ENCODE measurements at places on chromosomes 16 and 17.

DNA sequence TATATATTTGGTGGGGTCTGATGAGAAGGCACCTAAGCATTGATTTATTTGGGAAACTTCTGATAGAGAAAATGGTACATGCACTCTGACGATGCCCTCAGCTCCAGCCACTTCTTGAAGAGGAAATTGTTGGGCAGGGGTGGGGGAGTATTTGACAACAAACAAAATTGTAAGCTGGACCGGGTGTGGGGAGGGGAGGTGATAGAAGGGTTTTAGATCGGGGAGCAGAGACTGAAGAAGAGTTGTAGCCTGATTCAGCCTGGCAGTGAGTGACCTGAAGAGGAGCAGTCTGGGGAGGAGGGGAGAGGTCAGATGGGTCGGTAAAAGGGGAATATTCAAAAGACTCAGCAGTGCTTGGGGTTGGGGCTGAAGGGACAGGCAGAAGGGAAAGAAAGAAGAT lies 2284.7 kb downstream of the TP53TG3F start:
- no peak for DNase-seq

- no peak for DNase-seq
Observed at GRCh38 chr17:64125937-64126336, 4.0 kb downstream of the ERN1 start.

GRCh38 chr17:56774650-56775049 lies 59.1 kb downstream of the C17orf67 start:
- DNase-seq = no peak

GRCh38 chr17:55410722-55411462 lies 10.7 kb downstream of the MMD start:
- DNase-seq = no peak

DNA sequence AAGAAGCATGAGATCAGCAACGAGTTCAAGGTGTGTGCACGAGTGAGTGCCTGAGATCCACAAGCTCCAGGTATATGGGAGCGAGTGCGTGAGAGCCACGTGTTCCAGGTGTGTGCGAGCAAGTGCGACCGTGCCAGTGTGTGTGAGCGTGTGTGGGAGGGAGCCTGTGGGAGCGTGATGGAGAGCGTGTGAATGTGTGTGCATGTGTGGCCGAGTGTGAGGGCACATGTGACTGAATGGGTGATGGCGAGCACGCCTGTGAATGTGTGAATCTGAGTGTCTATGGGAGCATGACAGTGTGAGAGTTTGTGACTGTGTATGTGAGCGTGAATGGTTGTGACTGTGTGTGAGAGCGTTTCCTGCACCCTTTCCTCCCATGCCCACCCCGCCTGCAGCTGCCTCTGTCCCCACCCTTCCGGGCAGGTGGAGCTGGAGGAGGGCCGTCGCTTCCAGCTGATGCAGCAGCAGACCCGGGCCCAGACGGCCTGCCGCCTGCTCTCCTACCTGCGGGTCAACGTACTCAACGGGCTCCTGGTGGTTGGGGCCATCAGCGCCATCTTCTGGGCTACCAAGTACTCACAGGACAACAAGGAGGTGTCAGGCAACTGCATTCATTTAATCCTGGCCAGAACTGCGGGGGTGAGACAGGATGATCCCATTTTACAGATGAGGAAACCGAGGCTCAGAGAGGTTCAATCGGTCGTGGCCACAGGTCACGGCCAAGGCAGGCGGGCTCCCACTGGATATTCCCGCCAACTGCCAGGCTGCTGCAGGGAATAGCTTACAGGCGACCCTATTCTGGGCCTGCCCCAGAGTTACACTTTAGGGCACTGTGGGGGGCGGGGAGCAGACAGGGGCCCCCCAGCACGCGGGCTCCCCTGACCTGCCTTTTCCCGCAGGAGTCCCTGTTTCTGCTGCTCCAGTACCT lies 3.7 kb downstream of the TMC8 start:
- peak; percentile 53 for DNase-seq

DNA sequence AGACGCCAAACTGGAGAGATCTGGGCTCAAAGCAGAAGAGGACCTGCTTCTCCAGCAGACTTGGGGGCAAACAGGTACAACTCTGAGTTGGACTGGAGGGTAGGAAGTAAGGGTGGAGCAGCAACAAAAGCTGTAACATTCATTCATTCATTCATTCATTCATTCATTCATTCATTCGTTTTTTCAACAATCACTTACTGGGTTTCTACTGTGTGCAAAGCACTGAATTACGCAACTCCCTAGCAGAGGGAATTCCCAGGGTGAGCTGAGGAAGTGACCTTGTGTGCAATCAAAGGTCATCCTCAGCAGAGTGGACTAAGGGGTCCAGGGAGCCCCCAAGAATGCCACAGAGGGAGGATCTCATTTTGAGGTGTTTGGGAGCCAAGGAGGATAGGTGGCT lies 231.1 kb upstream of the SDK2 start:
- DNase-seq = no peak

DNA sequence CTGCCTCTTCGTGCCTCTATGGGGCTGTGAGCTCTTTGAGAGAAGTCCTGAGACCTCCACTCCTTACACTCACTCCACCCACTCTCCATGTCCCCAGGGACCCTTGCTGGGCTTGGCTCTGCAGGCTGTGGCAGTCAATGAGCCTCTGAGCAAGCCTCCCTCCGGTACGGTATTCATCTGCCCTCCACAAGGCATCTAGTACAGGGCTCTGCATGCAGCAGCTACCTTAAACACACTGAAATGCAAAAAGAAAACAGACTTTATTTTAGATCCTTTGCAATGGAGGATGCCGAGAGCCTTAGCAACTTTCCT lies 38.9 kb upstream of the SMPD3 start:
- no peak for DNase-seq

GRCh38 chr17:59941131-59941530 lies 23.4 kb downstream of the RNFT1 start:
- no peak for DNase-seq

DNA sequence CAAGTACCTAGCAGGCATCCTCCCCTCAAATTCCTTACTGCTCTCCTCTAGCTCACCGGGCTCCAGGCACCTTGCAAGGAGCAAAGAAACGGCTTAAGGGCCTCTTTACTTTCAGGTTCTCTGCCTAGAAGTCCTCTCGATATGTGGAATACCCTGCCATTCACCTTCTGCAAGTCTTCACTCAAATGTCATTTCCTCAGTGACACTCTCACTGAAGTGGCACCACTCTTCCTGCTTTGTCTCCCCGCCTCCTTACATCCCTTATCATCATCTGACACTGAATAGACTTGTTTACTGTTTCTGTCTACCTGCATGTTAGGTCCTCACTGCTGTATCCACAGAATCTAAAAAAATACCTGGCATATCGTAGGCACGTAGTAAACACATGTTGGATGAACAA lies 947 bp downstream of the SLC7A6OS start:
- no peak for DNase-seq

DNA sequence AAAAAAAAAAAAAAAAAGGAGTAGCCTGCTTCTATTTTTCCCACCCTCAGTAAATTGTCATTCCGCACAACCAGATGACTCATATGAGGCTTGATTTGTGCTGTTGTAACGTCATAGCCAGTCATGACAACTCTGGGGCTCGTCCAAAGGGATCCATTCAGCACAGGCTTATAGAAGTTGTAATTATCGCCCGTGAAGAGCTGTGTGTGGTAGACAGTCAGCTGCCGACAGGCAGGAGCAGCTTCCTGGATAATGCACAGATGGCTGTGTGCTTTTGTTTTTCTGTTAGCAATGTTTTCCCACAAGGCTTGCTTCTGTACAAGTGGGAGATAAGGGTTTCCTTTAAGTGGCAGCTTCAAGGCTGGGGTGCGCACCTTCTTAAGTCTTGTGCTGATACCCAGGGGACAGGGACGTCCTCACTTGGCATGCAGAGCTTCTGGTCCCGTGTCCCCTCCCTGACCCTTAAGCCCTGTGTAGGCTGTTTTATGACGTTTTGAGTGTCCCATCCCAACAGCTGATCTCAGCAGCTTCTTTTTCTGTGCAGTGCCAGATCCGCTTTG lies 26.0 kb downstream of the SNX29 start:
- DNase-seq = no peak

DNA sequence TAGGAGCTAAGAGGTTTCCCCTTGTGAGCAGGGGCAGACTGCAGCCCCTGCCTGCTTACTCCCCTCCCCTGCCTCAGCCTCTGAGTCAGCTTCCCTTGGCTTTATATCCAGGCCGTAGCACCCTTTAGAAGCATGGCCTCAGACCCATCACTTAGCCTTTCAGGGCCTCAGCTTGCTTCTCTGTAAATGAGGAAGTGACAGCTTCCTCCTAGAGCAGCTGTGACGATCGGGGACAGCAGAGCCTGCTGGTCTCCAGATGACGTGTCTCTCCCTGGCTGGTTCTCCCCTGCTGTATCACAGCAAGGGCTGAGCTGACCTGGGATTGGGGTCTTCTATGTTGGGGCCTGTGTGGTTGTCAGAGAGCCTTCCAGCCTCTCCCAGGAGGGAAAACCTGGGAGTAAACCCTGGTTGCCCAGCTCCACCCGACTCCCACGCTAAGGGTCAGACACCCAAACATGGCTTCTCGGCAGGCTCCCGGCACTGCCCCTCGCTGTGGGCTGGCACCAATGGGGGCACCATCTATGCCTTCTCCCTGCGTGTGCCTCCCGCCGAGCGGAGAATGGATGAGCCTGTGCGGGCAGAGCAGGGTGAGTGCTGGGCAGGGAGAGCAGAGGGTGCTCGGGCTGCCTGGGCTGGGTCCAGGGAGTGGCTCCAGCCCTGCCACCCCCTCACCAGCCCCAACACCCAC lies 16.3 kb upstream of the MYO15B start:
- no peak for DNase-seq

GRCh38 chr16:89720551-89720812 lies 216 bp downstream of the VPS9D1 start:
- no peak for DNase-seq

DNA sequence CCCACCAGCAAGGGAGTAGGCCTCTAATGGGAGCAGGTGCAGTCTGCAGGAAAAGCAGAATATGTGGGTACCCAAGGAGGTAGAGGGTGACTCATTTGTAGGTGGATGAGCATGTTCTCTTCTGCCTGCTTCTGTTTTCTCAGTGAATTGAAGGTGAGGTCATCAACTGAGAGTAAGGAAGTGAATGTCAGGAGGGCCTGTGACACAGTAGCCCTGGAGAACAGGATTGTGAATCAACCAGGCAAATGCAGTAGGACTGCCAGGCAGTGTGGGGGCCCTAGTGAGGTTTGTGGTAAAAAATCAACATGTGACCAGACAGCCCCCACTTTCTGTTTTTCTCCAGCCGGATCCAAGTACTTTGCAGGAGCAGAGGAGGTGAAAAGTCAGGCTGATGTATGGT lies 150.5 kb upstream of the SOX9 start:
- no peak for DNase-seq

DNA sequence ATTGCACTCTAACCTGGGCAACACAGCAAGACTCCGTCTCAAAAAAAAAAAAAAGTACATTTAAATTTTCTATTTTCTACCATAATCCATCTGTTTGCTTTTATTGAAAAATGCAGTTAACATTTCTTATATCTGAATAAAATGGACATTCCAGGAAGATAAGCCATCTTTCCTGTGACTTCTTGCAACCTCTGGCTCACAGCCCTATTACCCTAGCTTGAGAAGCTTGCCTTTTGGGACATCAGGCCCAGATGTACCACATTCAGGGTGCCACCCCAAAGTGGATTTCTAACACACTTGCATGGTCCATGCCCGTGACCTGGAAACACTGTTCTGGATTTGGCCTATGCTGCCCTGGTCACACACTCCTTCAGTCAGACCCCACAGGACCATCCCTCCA lies 30.1 kb upstream of the DDX52 start:
- DNase-seq = no peak

- DNase-seq = no peak
Observed at GRCh38 chr16:81638286-81638945, 140.7 kb upstream of the PLCG2 start.

GRCh38 chr17:65185668-65186382 lies 48.7 kb downstream of the RGS9 start:
- DNase-seq = no peak

GRCh38 chr16:31636433-31636832 lies 108.7 kb downstream of the AHSP start:
- DNase-seq = no peak

DNA sequence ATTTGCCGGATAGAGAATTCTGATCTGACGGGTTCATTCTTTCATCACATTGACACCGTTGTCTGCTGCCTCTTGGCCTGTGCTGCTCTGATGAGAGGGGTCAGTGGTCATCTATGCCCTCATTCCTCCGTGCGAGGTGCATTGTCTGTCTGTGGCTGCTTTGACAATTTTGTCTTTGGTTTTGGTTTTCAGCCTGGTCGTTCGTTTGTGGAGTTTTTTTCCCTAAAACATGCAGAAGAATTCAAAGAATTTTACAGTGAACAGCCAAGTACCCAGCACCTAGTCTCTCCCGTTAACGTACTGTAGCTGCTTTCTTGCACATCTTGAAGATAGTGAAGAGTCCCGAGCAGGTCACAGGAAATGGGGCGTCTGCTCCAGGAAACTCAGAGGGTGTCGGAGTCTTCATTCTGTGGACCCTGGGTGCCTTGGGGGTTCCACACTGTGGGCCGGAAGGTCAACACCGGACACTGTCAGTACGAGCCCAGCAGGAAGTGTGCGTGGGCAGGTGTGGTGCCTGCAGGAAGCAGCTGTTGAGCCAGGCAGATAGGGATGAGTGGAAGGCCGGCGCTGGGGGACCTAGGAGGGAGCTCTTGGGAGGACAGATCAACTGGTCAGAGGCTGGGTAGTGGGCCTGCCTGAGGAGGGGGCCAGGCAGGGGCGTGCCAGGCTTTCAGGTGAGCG lies 28.2 kb downstream of the CRAMP1 start:
- no peak for DNase-seq

DNA sequence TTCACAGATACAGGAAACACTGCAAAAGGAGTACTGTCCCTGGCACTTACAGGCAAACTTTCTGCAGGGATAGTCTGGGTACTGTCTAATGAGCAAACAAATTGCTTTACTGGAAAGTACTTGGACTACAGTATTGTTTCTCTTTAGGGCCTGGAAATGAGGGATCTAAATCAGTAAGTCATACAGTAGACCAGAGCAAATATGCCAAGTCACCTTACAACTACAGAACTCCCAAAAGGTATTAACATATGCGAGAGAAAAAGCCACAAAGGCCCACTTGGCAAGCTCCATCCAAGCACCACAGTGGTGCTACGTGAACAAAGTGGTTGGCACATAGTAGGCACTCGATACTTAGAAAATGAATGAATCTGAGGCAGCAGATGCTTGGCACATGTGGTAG lies 87.8 kb downstream of the ZZEF1 start:
- no peak for DNase-seq

GRCh38 chr17:58312829-58313228 lies 15.8 kb downstream of the TSPOAP1 start:
- no peak for DNase-seq

GRCh38 chr16:23434380-23434779 lies 18.6 kb downstream of the COG7 start:
- no peak for DNase-seq

GRCh38 chr17:79826204-79826680 lies 13.0 kb downstream of the CBX4 start:
- no peak for DNase-seq

- DNase-seq = peak; percentile 14
Observed at GRCh38 chr16:24070851-24071250, 185.3 kb upstream of the CACNG3 start.

All from stimulated activated CD4-positive, alpha-beta T cell treated with anti-CD3 and anti-CD28 coated beads, TNF-alpha, amount 100 ng/mL, for 48 hours (primary cell).